HS-5 (cell line): ENCODE measurements at places on chromosomes 1 and 21.

DNA sequence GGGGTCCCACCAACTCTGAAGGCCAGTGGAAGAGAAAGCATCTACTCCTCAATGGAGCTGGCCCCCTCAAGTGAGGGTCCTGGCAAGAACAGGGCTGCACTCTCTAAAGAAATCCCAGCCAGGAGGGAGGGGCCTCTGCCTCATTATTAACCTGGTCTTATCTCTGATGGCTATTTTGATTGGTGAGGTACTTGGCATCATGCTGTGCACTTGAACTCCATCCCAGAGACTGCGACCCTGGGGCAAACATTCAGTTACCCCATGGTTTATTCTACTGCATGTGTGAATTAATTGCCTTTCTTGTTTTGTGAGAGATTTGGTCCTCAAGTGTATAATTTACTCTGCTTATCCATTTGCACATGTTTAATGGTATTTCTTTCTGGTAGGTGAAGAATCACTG lies 55.0 kb upstream of the ETV3 start:
- DNase-seq: no peak

- DNase-seq: no peak
These were observed 2.0 kb downstream of the LORICRIN start for GRCh38 chr1:153261281-153262069.

DNA sequence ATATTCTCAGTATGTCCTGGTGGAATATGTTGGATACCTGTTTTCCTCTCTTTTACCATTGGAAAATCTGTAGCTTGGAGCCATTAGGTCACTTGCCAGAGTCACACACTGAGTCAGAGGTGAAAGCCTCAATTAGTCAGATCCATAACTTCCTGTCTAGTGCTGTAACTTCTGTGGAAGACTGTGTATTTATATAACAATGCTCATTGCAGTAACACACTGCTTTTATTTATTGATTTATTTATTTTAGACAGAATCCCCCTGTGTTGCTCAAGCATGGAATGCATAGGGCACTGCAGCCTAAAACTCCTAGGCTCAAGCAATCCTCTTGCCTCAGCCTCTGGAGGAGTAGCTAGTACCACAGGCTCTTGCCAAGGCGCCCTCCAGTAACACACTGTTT lies 1.3 kb upstream of the DOCK7 start:
- DNase-seq: peak; percentile 77

GRCh38 chr21:36422279-36423098 lies 37.3 kb downstream of the CHAF1B start:
- DNase-seq: no peak

- no peak for DNase-seq
These were observed 210.5 kb downstream of the LMO4 start for GRCh38 chr1:87539147-87539546.

- no peak for DNase-seq
These were observed 83.3 kb downstream of the FNBP1L start for GRCh38 chr1:93531193-93531592.

GRCh38 chr1:30817077-30817438 lies 59.5 kb upstream of the LAPTM5 start:
- no peak for DNase-seq
